ENCODE measurements at places on chromosomes 3 and 15. TPM values are rescaled to one million over a fixed set of nuclear protein-coding genes. Genes with fewer than 3 reads are reported as not detected.
A peak's percentile ranks its signal among the peaks of the same experiment; 100 is the strongest.

GRCh38 chr15:67386947-67387346 is 132.4 kb downstream of the IQCH start:
- H3K27me3 ChIP-seq = no peaks in the 10 kb centered on the region
- no peak overlapping the region for H3K27ac ChIP-seq
- no peaks in the 10 kb centered on the region for H3K4me1 ChIP-seq
- H3K36me3 ChIP-seq = no peaks in the 10 kb centered on the region
- no peak overlapping the region for H3K4me3 ChIP-seq

GRCh38 chr3:136093771-136094170 is 102.4 kb downstream of the MSL2 start:
- no peak for DNase-seq
- peaks cover 2% of the 10 kb centered on the region for H3K36me3 ChIP-seq
- no peaks in the 10 kb centered on the region for H3K27me3 ChIP-seq
- H3K4me1 ChIP-seq = no peaks in the 10 kb centered on the region

DNA sequence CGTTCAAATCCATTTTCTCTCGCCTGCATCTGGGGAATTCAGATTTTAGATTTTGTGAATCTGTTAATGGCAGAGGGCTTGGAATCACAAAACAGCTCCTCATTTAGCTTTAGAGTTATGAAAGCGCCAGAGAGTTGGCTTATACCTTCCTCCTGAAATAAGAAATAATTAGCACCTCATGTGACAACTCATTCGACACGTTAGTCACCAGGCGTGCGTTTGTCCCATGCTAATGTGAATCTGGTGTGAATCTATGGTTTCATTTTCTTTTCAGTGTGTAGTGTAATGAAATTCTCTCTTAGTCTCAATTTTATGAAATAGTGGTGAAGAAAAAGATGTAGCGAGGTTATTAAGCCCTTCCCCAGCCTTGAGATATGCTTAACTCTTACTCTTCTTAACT is 89.4 kb downstream of the EDEM1 start:
- no peak for DNase-seq
- H3K36me3 ChIP-seq = no peaks in the 10 kb centered on the region
- no peaks in the 10 kb centered on the region for H3K27me3 ChIP-seq
- no peaks in the 10 kb centered on the region for H3K4me1 ChIP-seq
- no peak overlapping the region for H3K4me3 ChIP-seq

The GABRR3 gene
- not detected for total RNA-seq

- no peaks in the 10 kb centered on the region for H3K4me1 ChIP-seq
- DNase-seq = no peak
- H3K36me3 ChIP-seq = no peaks in the 10 kb centered on the region
Observed at GRCh38 chr15:39235084-39235795, 345.6 kb upstream of the THBS1 start.

The THBS1 gene
- total RNA-seq = 1,398 TPM

The OR5H2 gene
- not detected for total RNA-seq

The CHDH gene
- total RNA-seq = 3.7 TPM

DNA sequence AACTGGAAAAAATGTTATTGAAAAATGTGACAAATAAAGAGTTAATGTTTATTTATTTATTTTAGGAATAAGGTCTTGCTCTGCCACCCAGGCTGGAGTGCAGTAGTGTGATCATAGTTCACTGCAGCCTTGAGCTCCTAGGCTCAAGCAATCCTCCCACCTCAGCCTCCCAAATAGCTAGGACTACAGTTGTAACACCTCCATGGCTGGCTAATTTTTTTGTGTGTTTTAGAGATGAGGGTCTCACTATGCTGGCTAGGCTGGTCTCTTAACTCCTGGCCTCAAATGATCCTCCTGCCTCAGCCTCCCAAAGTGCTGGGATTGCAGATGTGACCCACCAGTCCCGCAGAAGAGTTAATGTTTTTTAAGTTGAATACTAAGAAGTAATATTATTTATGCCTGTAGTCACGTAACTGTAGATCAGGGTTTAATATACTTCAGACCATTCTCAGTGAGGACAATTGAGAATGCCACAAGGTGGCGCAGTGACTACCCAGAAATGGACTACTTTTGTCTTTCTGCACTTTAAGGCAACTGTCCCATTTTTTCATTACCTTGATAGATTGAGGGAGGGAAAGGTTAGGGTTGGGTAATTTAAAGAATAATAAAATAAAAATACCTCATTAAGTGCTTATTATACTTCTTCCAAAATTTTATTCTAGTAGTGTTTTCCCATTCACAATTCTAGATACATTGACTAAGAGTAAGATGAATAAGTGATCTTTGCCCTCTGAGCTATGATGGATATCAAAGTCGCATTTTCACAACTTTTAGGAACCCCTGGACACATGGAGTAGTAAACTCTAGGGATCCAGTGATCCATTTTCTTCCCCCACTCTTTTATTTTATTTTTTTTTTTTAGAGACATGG is 6.0 kb downstream of the MUC13 start:
- peak; percentile 76 for DNase-seq
- H3K27me3 ChIP-seq = no peaks in the 10 kb centered on the region
- H3K4me3 ChIP-seq = no peak overlapping the region
- H3K36me3 ChIP-seq = no peaks in the 10 kb centered on the region
- H3K27ac ChIP-seq = no peak overlapping the region

DNA sequence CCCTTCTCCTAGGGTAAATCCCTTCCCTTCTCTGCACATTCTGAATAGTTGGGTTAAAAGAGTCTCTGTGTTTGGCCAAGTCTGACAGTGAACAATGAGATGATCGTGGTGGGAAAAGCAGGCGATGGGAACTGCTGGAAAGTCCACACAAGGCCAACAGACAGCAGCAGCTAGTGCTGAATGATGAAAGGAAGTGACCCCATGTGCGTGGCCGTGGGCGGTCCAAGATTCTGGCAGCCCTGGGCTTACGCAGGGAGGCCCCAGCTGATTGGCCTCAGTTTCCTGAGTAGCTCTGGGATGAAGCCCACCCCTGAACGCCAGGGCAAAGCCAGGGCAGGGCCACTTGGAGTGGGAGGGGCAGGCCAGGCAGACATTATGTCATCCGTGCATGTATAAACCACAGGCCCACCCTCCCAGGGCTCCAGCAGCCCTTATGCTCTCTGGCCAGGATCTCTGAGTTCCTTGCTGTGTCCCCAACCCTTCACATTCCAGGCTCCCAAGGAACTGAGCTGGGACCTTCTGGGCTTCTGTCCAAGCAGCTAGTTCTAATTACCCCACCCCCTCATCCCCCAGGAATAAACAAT is 57.8 kb downstream of the CDC25A start:
- H3K27ac ChIP-seq = peak overlapping the region; percentile 5
- H3K4me3 ChIP-seq = no peak overlapping the region
- no peaks in the 10 kb centered on the region for H3K27me3 ChIP-seq
- no peaks in the 10 kb centered on the region for H3K36me3 ChIP-seq

The GOLGA6A gene
- not detected for total RNA-seq

DNA sequence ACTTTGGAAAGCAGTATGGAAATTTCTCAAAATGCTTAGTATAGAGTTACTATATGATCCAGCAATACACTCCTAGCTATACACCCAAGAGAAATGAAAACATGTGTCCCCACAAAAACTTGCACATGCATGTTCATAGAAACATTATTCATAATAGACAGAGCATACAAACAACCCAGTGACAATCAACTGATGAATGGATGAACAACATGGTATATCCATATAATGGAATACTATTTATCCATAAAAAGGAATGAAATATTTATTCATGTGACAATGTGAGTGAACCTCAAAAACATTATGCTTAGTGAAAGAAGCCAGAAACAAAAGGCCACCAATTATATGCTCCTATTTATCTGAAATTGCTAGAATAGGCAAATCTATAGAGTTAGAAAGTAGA is 6.7 kb downstream of the MYH15 start:
- H3K4me1 ChIP-seq = no peaks in the 10 kb centered on the region
- no peak for DNase-seq
- H3K27ac ChIP-seq = no peak overlapping the region
- H3K36me3 ChIP-seq = no peaks in the 10 kb centered on the region
- H3K27me3 ChIP-seq = no peaks in the 10 kb centered on the region

The IFT122 gene
- 33.5 TPM for total RNA-seq

DNA sequence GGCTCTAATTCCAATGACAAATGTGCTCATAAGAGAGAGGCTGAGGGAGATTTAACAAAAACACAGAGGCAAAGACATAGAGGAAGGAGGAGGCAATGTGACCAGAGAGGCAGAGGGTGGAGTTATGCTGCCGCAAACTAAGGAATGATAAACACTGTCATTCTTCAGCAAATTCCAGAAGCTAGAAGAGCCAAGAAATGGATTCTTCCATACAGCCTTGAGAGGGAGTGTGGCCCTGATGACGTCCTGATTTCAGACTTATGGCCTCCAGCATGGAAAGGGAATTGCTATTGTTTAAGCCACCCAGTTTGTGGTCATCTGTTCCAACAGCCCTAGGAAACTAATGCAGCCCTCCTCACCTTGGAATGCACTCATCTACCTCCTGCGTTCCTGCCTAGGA is 30.5 kb downstream of the CD47 start:
- peaks cover 2% of the 10 kb centered on the region for H3K4me1 ChIP-seq
- no peak overlapping the region for H3K27ac ChIP-seq
- no peak for DNase-seq
- H3K36me3 ChIP-seq = peaks cover 7% of the 10 kb centered on the region

DNA sequence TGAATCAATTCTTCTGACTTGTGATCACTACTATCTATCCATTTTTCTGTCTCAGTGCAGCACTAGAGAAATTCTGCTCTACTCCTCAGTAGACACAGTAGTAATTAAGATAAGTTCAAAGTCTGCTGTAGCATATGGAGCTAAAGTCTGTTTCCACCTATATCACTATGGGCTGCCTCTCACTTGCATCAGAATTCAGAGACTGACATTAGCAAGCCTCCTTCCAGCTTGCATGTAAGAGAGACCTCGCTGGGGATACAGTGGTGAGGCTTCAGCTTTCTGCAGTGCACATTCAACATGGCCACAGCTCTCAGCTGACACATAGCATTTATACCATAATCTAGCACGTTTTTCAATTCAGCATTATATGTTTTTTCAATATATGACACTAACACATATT is 217.0 kb downstream of the PLOD2 start:
- DNase-seq = no peak
- no peaks in the 10 kb centered on the region for H3K27me3 ChIP-seq
- H3K4me3 ChIP-seq = no peak overlapping the region
- no peaks in the 10 kb centered on the region for H3K4me1 ChIP-seq

The LMCD1 gene
- 1,289 TPM for total RNA-seq

DNA sequence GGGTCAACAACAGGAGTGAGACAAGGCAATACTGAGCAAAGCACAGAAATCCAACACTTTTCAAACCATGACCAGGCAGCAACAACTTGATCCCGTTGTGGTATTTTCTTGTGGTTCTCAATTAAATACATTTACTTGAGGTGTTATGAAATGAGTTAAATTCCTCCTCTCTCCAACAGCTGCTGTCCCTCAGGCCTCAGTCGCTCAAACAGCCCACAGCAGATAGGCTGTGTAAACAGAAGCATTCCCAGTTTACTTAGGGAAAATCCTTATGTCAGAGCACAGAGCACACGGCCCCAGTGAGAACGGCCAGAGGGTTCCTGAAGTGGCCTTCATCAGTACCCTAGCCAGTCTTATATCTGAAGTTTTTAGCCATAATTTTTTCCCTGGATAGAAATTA is 359.9 kb downstream of the AGBL1 start:
- DNase-seq = no peak
- H3K27me3 ChIP-seq = no peaks in the 10 kb centered on the region
- H3K4me3 ChIP-seq = no peak overlapping the region

The CELF6 gene
- total RNA-seq = 1.0 TPM

The TMCO5A gene
- total RNA-seq = not detected

DNA sequence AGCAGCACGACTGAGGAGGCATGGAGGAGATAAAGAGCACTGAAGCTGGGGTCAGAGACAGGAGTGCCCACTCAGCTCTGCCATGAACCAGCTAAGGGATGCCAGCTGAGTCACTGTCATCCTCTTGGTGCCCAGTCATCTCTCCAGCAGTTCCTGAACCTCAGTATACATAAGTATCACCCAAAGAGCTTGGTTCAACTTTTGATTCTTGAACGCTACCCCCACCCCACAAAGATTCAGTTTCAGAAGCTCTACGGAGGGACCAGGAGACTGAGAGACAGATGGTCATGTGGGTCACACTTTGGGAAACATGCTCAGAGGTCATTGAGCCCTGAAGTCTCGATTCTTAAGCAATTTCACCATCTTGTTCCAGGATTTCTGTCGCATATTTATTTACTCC is 108.4 kb downstream of the ALDH1A2 start:
- no peaks in the 10 kb centered on the region for H3K36me3 ChIP-seq
- H3K27me3 ChIP-seq = no peaks in the 10 kb centered on the region
- no peak for DNase-seq
- no peak overlapping the region for H3K27ac ChIP-seq
- H3K4me3 ChIP-seq = no peak overlapping the region
- no peaks in the 10 kb centered on the region for H3K4me1 ChIP-seq

DNA sequence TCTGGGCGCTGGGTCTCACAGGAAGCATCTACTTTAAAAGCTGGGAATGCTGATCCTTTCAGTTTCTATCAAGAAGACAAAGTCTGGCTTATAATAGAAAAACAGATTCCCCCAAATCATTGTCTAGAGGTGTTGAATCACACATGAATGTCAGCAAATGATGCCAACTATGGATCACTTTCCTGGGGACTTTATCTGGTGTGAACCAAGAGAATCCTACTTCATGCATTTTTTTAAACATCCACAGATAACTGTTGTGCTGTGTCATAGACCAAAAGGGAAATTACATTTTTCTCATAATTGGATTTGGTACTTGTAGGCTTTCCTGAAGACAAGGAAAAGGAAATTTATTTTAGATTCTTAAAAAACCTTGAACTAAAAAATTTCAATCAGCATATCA is 132.7 kb downstream of the CD47 start:
- peaks cover 2% of the 10 kb centered on the region for H3K4me1 ChIP-seq
- peak overlapping the region; percentile 66 for H3K27ac ChIP-seq
- H3K27me3 ChIP-seq = no peaks in the 10 kb centered on the region

- H3K36me3 ChIP-seq = no peaks in the 10 kb centered on the region
- H3K4me1 ChIP-seq = no peaks in the 10 kb centered on the region
- H3K27ac ChIP-seq = no peak overlapping the region
- DNase-seq = no peak
- H3K27me3 ChIP-seq = no peaks in the 10 kb centered on the region
Observed at GRCh38 chr3:106759731-106760130, 617.5 kb upstream of the CCDC54 start.

GRCh38 chr3:198071602-198072287 is 111.7 kb downstream of the LMLN start:
- no peak overlapping the region for H3K4me3 ChIP-seq
- H3K4me1 ChIP-seq = no peaks in the 10 kb centered on the region
- no peaks in the 10 kb centered on the region for H3K36me3 ChIP-seq

- no peaks in the 10 kb centered on the region for H3K4me1 ChIP-seq
- H3K4me3 ChIP-seq = no peak overlapping the region
Observed at GRCh38 chr15:79078763-79079410, 11.7 kb downstream of the RASGRF1 start.

Measured in aorta (tissue), 5 donors.